GM13976 (cell line): ENCODE measurements at places on chromosomes 5 and 9.

DNA sequence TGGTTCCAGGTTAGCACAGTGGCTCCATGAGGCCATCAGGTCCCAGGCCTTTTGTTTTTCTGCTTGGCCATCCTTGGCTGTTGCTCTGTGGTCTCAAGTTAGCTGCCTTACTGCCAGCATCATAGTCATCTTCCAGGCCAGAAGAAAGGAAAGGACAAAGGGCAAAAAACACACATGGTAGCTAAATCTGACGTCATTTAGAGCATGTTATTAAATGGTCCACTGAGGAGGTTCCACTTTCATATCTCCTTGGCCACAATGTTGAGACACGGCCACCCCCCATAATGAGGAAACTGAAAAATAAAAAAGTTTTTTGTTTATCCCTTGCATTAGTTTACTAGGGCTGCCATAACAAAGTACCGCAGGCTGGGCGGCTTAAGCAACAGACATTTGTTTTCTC lies 106.4 kb upstream of the NIPBL start:
- DNase-seq: no peak

DNA sequence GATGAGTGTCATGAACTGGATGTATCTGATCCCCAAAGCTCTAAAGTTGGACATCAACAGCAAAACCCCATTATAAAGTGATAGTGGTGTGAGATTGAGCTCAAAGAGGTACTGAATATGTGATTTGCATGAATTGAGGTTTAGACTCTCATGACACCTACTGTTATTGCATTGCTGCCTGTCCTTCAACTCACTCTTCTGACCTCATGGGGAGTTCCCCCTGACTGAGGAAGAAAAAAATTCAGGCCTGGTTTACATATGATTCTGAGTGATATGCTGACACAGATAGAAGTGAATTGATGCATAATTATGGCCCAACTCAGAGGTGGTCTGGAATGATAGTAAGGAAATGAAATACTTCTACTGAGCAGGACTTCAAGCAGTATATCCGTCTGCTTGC lies 76.2 kb upstream of the CHD1 start:
- DNase-seq: peak; percentile 63

GRCh38 chr9:85630676-85631075 lies 111.1 kb downstream of the AGTPBP1 start:
- DNase-seq: no peak

- no peak for DNase-seq
Observed at GRCh38 chr9:113978725-113979342, 99.3 kb downstream of the AMBP start.

- no peak for DNase-seq
Observed at GRCh38 chr9:22969350-22969979, 522.8 kb downstream of the DMRTA1 start.

- DNase-seq: no peak
Observed at GRCh38 chr5:44178414-44178813, 210.8 kb downstream of the FGF10 start.

- DNase-seq: no peak
Observed at GRCh38 chr5:4255441-4255840, 659.8 kb downstream of the IRX1 start.

DNA sequence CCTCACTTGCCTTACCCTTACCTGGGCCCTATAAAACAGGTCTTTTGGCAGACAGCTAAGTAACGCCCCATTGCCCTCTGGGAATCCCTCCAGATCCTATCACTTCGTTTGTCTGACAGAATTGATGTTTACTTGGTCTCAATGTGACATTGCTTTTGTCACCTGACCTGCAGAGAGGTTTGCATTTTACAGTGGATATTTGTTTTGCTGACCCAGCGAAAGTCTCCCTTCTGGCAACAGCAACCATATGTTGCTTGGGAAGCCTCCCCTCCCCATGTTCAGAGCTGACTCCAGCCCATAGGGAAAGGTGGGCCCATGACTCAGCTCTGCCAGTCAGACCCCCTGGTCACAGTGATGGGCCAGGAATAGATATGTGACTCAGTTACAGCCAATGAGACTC lies 54.0 kb upstream of the LARP1 start:
- DNase-seq: no peak

- DNase-seq: no peak
Observed at GRCh38 chr5:103502662-103503061, 59.9 kb downstream of the NUDT12 start.
